ENCODE measurements at places on chromosomes 16 and 17.

- DNase-seq = no peak
These were observed 1725.0 kb downstream of the TP53TG3F start for GRCh38 chr16:35184356-35184870.

GRCh38 chr16:71895679-71896365 is 491 bp downstream of the IST1 start:
- no peak for DNase-seq

- no peak for DNase-seq
These were observed 2.5 kb downstream of the KIF1C start for GRCh38 chr17:5000237-5000639.

DNA sequence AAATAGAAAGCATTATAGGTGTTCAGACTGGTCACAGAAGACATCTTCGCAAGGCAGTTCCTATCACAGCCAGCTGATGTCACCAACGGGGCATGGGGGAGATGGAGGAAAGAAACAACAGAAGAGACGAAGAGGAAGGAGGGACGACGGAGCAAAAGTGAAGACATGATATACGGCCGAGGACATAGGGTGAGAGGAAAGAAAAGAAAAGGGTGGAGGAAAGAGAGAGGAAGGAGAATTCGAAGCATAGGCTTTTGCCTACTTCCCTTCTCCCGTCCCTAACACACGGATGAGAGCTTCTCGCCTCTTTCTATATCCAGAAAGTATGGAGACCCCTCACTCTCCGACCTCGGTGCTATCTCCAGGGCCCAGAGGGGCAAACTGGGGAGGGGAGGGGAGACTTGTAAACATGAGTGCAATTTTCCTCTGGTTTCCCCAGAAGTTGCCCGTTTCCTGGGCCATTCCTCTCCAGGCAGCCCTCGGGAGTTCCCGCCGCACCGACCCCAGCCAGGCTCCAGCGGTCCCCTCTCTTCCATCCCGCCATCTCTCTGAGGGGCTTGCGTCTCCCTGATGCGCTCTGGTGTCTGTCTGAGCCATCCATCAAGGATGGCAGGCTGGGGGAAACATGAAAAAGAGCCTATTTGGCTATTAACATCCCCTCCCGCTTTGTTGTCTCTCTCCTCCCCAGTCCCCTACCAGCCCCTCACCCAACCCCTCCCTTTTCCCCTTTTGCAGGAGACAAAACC is 26.0 kb downstream of the COPZ2 start:
- no peak for DNase-seq

- DNase-seq = no peak
These were observed 84.6 kb downstream of the RMI2 start for GRCh38 chr16:11429823-11430222.

DNA sequence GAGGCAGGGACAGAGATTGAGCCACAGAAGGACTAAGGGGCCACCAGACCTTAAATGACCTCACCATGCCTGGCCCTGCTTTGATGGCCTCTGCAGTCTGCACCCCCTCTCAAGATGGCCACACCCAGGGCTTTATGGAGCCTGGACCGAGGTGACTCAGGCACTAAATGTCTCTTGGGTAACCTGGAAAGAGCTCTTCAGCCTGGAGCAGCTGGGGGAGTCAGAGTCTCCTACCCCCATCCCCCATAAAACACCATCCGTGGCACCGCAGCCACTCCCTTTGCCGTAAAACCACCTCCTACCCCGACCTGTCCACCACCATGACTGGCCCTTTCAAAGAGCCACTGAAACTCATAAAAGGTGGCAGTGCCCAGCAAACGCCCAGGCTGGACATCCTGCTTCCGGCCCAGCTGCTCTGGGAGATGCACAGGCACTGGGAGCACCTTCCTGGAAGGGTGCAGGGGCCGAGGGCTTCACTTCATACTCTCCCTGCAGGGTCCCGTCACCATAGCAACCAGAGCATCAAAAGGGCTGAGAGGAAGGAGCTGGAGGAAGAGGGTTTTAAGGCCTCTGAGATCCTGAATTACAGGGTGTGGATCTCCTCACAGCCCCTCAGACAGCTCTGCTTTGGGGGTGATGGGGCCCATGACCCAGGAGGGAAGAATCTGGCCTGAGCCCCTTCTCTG is 22.3 kb downstream of the FOXN1 start:
- DNase-seq = no peak

DNA sequence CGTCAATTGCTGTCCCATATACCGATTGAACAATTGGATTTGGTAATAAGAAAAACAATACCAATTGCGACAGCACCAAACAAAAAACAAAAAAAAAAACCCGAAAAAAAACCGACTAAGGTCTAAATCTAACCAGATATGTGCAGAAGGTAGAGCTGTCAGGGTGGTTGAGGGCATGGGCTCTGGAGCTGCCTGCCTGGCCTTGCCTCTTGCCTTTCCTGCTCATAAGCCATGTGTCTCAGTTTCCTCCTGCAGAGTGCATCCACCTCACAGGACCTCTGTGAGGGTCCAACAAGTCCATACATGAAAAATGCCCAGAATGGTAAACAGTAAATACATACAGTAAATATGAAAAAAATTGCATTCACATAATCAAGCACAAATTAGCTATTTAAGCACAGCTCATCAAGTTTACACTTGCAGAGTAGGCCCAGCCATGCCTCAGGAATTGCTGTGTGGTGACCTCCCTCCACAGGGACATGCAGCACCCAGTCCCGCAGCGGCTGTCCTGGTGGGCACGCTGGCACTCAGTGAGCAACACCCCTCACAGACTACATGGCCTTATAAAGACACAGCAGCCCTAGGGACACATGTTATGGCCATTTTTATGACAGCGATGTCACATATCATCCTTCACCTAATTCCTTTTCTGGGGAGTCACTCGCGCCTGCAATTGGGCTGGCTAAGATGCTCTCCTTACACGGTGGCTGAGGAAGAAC is 17.9 kb downstream of the TBC1D28 start:
- no peak for DNase-seq

- no peak for DNase-seq
These were observed 8.4 kb upstream of the SRCIN1 start for GRCh38 chr17:38613981-38614779.
